Amniotic stem cell (primary cell): ENCODE measurements at places on chromosomes 16 and 17.

DNA sequence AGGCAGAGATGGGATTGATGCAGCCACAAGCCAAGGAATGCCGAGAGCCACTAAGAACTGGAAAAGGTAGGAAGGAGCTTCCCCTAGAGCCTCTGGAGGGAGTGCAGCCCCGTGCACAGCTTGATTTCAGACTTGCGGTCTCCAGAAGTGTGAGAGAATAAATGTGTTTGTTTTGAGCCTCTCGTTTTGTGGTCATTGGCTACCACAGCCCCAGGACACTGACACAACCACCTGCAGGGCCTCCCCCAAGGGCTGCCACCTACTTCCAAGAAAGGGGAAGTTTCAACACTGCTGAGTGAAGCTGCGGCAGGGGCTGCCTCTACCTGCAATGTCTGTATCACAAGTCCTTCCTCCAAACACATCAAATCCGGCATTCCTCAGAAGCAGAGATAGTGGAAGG lies 346.9 kb downstream of the C16orf95 start:
- DNase-seq, result no peak

GRCh38 chr16:9102943-9103342 lies 11.5 kb downstream of the HAPSTR1 start:
- no peak for DNase-seq

DNA sequence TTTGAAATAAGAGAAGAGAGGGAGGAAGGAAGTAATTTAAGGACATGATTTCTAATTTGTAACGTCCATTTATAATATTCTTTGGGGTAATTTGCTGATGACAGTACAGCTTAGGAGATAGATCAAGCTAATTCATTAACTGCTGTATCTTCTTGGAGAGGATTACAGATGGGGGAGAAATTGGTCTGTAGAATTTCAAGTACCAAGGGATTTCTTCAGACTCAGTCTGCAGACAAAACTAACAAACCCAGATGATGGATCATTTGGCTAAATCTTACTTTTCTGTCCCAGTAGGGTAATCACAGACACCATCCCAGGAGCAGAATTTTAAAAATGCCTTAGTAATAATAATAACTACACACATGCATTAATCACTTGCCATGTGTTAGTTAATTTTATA lies 711.8 kb downstream of the KCNJ2 start:
- DNase-seq, result no peak

DNA sequence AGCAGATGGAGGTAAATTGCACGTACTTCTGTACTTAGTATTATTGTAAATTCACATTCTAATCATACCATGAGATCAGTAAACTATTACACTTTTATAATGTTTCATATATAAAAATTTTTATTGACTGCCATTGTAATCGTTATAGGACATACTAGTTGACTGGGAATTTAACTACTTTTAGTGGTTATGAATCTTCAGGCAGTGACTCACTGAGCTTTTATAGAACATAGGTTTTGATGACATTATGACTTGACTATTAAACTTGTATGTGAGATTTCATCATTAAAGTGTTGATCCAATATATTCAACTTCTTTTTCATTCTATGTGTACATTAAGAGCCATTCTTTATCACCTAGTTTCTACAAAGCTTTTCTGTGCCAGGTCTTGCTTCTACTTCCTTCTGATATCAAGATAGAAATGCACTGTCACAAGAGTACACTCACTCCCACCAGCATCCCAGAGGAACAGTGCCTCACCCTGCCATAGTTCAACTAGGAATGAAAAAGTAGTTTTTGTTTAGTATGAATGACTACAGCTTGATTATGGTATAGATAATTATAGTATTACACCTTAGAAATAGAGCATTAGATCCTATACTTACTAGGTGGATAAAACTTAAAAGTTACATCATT lies 142.4 kb upstream of the RBL2 start:
- no peak for DNase-seq

DNA sequence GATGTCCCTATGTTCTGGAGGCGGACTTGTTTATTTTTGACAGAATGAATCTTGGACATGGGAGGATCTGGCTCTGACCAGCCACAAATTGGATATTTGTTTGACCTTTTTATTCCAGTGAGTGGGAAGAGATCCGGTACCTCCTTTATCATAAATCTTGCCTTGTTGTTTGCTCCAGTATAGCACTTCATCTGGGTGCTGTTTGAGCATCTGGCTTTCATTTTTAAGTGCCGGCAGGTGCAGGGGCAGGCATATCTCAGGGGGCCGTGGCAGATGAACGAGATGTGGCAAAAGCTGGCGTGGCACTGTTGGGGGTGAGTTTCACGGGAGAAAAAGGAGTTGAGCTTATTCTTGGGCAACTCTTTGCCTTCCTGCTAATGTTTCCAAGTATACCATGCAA lies 37.8 kb downstream of the MSI2 start:
- no peak for DNase-seq

GRCh38 chr17:30366536-30366935 lies 12.2 kb upstream of the CPD start:
- DNase-seq, result no peak

- DNase-seq, result no peak
Observed at GRCh38 chr17:17689312-17689711, 8.1 kb downstream of the RAI1 start.

GRCh38 chr17:68428498-68429172 lies 28.7 kb downstream of the WIPI1 start:
- DNase-seq, result no peak

GRCh38 chr17:42422958-42423712 lies at the start of gene CAVIN1:
Gene CAVIN1, minus strand, starts transcription at chr17:42423256. Its CDS starts 159 bp downstream, at chr17:42423097.
- DNase-seq, result peak; percentile 98

DNA sequence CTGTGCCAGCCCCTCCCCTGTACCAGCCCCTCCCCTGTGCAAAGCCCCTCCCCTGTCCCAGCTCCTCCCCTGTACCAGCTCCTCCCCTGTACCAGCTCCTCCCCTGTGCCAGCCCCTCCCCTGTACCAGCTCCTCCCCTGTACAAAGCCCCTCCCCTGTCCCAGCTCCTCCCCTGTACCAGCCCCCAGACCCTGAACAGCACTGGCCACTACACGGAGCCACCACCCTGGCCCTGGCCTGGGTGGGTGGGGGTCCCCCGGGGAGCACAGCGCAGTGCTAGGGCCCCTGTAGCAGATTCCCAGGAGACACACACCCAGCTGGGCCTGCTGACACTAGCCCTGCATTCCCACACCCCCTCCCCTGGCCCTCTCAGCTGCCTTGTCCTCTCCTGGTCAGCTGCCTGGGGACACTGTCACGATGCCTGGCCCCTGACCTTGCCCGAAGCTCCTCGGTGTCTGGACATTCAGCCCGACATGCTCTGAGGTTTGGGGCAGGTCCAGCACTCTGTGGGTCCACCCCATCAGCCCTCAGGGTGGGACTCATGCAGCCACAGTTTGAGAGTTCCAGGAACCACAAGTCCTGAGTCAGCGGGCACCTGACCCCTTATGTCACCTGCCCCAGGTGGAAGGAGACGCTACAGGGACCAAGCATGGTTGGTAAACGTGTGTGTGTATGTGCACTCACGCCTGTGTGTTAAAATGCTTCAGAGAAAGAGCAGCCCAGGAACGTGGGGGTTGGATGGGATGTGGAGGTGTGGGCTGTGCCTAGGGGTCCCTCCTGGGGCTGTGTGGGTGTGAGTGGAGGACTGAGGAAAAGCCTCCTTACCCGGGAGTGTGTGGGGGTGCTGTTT lies 114.2 kb downstream of the METRNL start:
- DNase-seq, result no peak

DNA sequence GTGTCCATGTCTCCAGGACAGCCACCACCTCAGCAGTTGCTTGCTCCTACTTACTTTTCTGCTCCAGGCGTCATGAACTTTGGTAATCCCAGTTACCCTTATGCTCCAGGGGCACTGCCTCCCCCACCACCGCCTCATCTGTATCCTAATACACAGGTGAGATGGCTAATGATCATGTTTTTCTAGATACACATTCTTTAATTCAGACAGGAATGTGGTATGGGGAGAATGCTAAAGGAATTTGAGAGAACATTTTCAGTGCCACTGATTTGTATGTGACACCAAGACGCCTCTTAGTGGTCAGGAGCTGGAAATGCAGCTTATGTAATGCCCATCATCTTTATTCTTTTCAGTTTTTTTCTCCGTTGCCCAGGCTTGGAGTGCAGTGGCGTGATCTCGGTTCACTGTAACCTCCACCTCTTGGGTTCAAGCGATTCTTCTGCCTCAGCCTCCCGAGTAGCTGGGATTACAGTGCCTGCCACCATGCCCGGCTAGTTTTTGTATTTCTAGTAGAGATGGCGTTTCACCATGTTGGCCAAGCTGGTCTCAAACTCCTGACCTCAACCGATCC lies 8.9 kb upstream of the RAPGEFL1 start:
- peak; percentile 12 for DNase-seq

DNA sequence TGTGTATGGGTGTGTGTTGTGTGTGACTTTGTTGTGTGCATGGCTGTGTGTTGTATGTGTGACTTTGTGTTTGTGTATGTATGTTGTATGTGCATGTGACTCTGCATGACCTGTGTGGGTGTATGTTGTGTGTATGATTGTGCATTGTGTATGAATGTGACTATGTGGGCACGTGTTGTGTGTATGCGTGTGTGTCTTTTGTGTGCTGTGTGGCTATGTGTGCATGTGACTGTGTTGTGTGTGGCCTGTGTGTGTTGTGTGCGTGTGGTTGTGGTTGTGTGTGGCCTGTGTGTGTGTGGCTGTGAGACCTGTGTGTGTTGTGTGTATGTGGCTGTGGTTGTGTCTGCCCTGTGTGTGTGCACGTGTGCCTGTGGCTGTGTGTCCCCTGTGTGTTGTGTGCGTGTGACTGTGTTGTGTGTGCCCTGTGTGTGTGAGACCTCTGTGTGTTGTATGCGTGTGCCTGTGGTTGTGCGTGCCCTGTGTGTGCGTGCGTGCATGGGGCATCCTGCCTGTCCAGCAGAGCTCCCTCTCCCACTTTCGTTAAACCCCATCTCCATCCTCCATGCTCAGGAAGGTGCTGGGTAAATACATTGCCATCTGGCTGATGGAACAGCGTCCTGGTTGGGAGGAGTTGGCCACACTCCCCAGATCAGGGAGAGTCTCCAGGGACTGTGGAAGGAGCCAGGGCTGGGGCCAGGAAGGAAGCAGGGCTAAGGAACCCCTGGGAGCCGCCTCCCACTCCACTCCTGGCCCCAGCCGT lies 90.1 kb upstream of the GSE1 start:
- DNase-seq, result no peak

- DNase-seq, result no peak
Observed at GRCh38 chr16:57976331-57976796, 5.4 kb upstream of the CNGB1 start.

GRCh38 chr16:67936124-67936879 lies at the start of gene PSMB10:
Gene PSMB10, minus strand, starts transcription at chr16:67936850. Its CDS starts 101 bp downstream, at chr16:67936749.
- peak; percentile 63 for DNase-seq

GRCh38 chr16:23673971-23674614 lies 4.6 kb upstream of the PLK1 start:
- no peak for DNase-seq

GRCh38 chr16:1002399-1003166 lies 21.0 kb downstream of the SOX8 start:
- DNase-seq, result peak; percentile 66

- DNase-seq, result no peak
Observed at GRCh38 chr16:70574595-70575271, 51.1 kb downstream of the SF3B3 start.

GRCh38 chr16:13856398-13856797 lies 63.6 kb upstream of the ERCC4 start:
- no peak for DNase-seq

DNA sequence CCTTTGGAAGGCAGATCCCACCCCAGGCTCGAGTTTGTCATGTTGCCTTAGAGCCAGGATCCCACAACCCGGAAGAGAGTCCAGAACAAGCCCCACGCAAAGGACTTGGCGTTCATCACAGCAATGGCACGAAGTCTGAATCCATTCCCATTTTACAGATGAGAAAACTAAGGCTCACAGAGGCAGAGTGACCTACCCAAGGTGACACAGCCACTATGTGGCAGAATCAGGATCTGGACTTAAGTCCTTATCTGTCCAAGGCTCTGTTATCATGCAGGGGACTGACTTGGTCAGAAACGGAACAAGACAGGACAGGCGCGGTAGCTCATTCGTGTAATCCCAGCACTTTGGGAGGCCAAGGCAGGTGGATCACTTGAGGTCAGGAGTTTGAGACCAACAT lies 86.5 kb downstream of the GSG1L start:
- no peak for DNase-seq

- DNase-seq, result no peak
Observed at GRCh38 chr17:170130-170670, 11.2 kb downstream of the DOC2B start.
